ENCODE measurements at places on chromosomes 13 and 19.

DNA sequence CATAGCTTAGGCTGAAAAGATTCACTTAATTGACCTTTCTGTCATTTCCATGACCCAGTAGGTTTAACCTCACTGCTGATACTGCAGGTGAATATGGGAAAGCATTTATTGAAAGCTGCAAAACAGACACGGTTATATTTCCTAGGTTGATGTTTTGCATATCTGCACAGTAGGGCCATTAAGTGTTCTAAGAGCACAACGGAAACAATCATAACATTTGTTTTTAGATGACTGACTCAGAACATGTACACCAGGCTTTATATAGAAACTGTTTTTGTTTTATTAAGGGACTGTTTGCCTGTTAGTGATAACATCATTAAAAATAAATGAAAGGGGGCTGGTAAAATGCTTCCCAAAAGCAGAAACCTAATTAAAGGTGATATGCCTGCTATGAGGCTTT is 367.8 kb downstream of the DACH1 start:
- DNase-seq, result no peak

DNA sequence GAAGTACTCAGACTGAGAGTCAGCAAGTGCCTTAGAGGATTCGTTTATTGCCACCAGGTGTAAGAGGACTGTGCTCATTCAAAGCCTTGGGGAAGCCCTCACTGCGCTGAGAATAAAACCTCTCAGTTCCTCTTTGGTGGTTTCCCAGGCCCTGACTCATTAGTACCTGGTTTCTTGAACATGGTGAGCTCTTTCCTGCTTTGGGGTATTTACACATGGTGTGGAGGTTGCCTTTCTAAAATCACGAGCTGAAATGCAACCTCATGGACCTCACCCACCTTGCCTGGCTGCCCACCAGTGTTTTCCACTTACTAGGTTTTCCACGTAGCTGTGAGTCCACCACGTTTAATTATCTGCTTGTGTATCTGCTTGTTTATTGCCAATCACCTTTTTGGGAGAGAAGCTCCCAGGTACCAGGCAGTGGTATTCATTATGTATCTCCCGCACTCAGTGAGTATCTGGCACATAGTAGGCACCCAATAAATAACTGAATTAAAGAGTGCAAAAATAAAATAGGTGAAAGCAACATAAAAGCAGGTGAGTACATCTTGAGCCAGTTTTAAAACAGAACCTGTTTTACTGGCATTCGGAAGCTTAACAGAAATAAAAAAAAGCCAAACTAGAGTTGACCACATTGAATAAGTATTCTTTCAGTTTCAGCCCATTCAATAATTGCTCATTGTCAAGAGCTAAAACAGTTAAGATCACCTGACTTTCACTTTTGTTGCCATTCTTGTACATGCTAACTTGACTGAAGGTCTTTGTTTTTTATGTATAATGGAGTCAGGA is 533.0 kb downstream of the MYO16 start:
- DNase-seq, result no peak

DNA sequence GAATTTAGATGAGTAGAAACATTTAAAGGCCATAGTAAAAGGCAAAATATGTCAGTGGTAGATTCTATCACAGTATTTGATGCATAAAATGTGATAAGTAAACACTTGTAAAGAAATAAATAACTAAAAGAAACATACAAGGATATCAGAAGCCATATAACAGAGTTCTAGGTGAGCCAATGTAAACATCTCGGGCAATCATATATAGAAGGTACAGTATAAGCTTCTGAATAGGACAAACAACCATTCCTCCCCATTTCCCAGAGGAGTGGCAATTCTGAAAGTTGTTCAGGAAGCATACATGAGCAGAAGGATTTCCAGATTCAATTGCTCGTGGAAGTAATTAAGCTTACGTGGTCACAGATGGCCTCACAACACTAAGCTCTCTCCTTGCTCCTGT is 267.3 kb downstream of the LHFPL6 start:
- no peak for DNase-seq

GRCh38 chr19:18833849-18834643 is 2.3 kb downstream of the UPF1 start:
- DNase-seq, result no peak

- no peak for DNase-seq
Observed at GRCh38 chr13:42363941-42364612, 92.1 kb downstream of the AKAP11 start.

GRCh38 chr13:112971288-112971643 is 2.3 kb downstream of the MCF2L start:
- DNase-seq, result no peak

DNA sequence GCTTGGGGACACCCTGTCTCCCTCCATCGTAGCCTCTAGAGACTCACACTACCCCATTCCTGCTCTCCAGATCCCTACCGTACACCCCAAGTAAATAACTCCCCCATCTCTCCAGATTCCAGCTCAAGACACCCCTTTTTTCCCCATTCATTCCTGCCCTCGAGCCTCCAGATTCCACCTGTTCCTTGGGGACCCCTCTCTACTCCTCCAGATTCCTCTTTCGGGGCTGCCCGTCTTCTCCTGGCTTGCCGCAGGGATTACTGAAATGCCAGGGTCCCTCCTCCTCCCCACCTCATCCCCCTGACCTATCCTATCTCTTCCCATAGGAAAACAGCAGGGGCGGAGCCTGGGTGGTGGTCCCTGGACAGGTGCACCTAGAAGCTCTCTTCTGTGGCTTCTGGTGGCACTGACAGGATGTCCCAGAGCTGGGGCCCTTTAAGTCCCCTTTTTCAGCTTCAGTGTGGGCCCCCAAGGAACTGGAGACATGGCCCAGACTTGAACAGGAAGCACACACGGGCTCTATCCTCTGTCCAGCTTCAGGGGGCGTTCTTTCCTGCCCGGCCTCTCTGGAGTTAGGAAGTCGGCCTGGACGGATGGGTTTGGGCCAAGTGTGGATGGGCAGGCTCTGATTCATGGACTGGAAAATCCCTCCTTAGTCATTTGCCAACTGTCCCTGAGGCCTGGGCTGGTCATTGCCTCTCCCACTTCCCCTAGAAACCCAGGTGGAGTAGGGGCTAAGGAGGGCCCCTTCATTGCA is 1.2 kb downstream of the ZSWIM4 start:
- no peak for DNase-seq

GRCh38 chr13:30257468-30258099 is 49.8 kb downstream of the KATNAL1 start:
- DNase-seq, result no peak

GRCh38 chr13:90299238-90299637 is 1048.2 kb upstream of the MIR17HG start:
- DNase-seq, result no peak

DNA sequence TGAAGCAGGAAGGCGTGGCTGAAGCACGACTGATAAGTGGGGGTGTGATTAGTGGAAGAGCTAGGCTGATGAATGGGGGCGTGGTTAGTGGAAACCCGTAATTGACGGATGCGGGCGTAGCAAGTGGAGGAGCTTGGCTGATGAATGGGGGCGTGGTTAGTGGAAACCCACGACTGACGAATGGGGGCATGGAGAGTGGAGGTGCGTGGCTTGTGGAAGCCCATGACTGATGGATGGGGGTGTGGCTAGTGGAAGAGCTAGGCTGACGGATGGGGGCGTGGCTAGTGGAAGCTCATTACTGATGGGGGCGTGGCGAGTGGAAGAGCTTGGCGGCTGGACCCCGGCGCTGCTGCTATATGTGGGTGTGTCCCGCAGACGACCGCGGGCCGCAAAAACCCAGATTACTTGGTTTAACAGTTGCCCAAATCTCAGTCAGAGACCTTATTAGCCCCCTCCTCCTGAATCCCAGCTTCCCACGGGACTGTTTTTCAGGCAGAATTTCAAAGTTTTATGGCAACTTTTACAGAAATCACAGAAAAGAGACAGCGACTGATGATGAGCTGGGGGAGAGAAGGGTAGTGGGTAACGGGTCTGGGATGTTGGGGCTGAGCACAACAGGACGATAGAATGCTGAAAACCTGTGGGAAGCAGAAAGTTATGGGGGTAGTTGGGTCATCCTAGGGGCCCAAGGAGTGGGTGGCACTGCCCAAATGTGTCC is 9.0 kb upstream of the MEIS3 start:
- peak; percentile 84 for DNase-seq

GRCh38 chr13:33870046-33870668 is 52.2 kb downstream of the RFC3 start:
- DNase-seq, result no peak

GRCh38 chr13:95559100-95559499 is 6.6 kb downstream of the CLDN10 start:
- no peak for DNase-seq

GRCh38 chr13:81986308-81986707 is 1645.4 kb upstream of the SPRY2 start:
- no peak for DNase-seq

- no peak for DNase-seq
Observed at GRCh38 chr13:50236898-50237318, 221.7 kb downstream of the KCNRG start.

GRCh38 chr13:37435881-37436280 is 162.7 kb downstream of the POSTN start:
- no peak for DNase-seq

DNA sequence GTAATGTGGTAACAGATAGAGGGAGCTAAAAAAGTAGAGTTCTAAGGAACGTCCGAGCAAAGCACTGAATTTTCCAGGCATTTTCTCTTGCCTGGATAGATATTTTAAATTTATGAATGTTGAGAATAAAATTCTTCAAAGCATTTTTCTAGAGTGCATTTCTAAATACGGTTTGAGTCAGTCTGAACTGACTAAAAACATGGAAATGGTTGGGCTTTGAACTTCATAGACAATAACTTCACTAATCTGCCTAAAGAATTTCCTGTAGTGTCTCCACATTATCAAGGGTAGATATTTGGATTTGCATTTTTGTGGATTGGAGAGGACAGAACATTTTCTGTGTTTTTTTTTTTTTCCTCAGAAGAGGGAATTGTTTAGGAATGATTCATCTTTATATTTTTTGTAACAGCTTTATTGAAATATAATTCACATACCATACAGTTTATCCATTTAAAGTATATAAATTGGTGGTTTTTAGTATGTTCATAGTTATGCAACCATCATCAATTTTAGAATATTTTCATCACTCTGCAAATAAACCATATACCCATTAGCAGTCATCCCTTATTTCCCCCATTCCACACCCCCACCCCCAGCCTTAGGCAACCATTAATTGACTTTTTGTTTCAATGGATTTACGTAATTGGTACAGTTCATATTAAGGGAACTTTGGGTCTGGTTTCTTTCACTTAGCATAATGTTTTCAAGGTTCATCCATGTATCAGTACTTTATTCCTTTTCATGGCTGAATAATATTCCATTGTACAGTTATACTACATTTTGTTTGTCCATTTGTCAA is 20.7 kb downstream of the GARRE1 start:
- no peak for DNase-seq

DNA sequence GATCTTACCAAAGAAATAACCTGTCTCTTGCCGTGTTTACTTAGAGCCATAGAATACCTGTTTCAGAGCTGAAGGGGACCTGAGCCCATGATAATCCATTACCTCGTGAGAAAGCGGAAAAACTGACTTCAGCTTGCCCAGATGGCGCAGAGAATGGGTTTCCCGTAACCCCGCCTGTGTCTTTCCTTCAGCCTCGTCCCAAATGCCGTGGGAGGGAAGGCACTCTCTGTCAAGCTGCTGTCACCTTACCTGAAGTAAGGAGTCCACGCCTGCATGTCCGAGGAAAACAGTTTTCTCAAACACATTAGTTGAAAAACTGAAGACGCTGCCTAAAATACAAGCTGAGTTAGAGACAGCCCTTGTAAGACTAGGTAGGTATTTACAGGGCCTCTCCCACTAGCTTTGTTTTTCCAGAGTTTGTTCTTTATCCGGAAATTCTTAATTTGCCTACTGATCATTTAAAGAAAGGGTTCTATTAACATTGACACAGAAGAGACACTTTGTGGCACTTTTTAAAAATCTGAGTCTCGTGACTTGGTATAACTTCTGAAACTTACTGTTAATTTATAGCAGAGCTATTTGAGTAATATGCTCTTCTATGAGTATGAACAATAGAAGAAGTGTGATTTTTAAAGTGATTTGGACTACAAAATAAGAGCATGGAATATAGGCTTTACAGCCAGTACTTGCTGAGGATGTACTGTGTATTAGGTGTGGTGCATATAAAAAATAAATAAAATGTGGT is 1.3 kb upstream of the INTS6 start:
- peak; percentile 31 for DNase-seq

DNA sequence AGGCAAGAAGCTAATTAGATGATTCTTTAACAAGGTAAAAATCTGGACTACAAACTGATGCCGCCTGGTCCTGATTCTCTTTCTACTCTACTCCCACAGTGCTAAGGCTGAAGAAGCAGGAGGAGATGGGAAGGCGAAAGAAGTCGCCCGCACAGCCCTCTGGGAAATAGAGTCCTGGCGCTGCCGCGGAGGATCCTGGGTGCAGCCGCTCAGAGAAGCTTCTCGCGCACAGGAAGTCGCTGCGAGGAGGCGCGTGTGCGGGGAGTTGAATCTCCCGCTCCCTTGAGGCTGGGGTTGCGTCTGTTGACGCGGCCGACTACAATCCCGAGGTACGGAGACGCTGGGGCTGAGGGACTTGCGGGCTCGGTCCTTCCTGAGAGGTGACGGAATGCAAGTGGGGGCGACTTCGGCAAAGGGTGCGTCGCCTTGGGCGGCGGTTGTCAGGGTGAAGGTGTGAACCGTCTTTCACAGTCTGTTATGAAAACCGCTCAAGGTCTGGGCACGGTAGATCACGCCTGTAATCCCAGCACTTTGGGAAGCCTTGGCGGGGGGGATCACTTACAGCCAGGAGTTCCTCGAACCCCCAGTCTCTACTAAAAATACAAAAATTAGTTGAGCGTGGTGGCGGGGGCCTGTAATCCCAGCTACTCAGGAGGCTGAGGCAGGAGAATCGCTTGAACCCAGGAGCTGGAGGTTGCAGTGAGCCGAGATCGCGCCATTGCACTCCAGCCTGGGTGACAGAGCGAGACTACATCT is at the start of gene ZNF473:
Gene ZNF473, plus strand, starts transcription at position 212 of the 756 bp plus-strand sequence. CDS start 5,078 bp downstream, outside the sequence.
- DNase-seq, result peak; percentile 95

GRCh38 chr13:25649001-25649633 is 277.3 kb downstream of the ATP8A2 start:
- DNase-seq, result no peak

DNA sequence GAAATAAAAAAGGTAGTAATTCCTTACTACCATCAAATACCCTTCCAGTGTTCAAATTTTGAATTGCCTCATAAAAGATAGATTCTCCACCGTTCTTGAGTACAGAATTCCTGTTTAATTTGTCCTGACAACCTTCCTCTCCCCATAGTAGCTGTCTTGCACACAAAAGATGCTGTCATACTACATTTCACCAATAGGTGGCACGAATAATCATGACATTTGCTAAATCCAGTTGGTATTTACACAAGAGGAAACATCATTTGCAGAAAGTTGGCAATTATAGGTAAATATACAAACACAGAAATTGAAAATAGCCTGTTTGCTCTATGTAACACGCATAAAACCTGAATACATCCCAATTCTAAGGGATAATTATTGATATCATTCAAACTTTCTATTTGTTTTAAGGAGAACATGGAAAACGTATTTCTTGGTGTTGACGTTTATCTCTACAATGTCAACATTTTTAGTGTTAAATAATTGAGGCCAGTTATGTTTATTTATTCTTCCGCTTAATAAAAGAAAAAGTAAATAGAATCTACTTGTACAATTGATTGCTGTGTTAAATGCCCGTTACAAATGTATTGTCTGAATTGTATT is 58.3 kb upstream of the CLDN10 start:
- peak; percentile 22 for DNase-seq
